ENCODE measurements at places on chromosomes 7 and 10.

DNA sequence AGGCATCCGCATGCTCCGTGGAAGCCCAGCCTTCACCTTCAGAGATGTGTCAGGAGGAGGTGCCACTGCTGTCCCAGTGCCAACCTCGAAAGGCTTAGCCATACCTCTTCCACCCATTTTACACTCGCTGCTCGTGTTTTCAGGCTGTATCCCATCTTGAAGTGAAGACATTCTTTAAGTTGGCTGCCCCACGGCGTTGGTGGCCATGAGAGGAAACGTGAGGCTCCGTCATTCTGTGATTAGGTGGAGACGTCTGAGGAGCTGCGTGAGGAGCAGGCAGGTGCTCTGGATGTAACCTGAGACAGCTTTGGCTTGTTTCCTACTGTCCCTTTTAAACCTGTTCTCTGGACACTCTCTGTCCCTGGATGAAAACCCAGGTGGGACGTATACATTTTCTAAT lies 159.9 kb upstream of the RNF32 start:
- no peak for DNase-seq

DNA sequence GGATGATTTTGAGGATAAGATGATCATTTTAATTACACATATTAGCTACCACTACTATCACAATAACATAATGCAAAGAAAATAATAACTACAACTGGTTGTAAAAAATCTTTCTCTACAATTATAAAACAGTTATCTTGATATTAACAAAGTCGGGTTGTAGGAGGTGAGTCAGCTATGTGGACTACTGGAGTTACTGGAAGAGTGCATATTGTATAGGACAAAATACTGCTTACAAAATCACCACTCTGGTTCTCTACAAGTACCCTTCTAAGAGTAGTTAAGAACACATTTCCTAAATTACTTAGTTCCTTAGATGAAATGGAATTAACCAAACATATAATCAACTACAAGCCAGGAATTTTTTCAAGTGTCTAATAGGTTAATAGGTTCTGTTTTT lies 74.1 kb downstream of the HYCC1 start:
- no peak for DNase-seq

GRCh38 chr10:130660266-130660665 lies 524.1 kb downstream of the GLRX3 start:
- no peak for DNase-seq

DNA sequence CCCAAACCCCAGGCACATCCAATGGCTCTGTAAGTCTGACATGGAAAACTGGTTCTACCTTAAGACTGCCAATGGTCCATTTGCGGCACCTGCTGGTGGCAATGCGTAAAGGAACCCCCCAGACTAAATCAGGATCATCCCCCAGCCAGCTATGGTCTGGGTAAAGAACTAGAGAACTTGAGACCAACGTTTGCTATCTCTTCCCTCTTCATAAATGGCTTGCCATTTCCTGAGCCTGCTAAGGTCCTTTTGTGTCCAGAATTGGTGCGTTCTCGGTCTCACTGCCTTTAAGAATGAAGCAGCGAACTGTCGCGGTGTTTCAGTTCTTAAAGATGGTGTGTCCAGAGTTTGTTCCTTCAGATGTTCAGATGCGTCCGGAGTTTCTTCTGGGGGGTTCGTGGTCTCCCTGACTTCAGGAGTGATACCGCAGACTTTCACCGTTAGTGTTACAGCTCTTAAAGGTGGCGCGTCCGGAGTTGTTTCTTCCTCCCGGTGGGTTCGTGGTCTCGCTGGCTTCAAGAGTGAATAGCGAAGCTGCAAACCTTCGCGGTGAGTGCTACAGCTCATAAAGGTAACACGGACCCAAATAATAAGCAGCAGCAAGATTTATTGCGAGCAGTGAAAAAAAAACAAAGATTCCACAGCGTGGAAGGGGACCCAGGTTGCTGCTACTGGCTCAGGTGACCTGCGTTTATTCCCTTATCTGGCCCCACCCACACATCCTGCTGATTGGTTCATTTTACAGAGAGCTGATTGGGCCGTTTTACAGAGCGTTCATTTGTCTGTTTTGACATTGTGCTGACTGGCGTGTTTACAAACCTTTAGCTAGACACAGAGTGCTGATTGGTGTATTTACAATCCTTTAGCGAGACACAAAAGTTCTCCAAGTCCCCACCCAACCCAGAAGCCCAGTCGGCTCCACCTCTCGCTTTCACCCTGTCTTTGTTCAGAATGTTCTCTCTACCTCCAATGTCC lies 95.4 kb downstream of the ELMO1 start:
- peak; percentile 81 for DNase-seq

GRCh38 chr10:50605269-50605950 lies 18.3 kb downstream of the SGMS1 start:
- no peak for DNase-seq

DNA sequence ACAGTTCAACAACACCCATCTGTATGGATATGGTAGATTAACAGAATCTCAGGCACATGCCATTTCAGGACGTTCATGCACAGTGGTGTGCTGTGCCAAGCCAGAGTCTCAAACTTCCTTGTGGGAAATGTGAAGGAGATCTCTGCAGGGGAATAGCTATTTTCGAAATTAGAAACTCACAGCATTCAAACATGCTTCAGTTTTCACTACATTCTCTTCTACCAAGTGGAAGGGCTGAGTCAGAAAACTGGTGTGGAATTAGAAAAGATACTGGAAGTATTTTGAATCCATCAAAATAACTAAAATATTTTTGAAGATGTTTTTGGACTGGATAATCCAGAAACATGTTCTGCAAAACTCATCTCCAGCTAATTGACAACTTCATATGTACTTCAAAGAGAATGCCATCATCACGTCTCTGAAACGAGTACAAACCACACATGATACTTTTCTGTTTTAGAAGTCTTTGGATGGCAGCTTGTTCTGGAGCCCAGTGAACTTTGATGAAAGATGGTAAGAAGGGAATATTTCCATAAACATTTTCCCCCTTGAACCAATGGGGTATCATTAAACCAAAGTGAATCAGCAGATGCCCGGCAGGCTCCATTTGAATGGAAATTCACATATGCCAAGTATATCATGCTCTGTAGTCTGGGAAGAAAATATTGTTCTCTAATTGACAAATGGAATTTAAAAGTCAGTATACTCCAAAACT lies 616.3 kb upstream of the IGFBP3 start:
- DNase-seq, result no peak

GRCh38 chr7:134676743-134677142 lies 30.1 kb downstream of the BPGM start:
- no peak for DNase-seq

DNA sequence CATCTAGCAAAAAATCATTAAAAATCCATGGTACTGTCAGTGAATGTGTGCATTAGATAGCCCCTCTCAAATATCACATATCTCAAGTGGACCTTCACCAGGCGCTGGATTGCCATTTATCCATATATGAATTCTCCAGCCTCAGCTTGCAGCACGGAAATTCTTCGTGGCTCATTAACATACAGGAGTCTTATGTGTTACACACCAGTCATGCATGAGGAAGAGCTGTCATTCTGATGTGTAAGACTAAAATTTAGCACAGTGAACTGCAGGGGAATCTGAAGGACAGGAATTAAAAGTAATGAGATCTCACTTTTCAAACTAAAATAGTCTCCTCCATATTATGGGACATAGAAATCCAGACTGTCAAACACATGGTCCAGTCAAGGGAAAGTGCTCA lies 542.4 kb upstream of the DPP6 start:
- DNase-seq, result no peak

DNA sequence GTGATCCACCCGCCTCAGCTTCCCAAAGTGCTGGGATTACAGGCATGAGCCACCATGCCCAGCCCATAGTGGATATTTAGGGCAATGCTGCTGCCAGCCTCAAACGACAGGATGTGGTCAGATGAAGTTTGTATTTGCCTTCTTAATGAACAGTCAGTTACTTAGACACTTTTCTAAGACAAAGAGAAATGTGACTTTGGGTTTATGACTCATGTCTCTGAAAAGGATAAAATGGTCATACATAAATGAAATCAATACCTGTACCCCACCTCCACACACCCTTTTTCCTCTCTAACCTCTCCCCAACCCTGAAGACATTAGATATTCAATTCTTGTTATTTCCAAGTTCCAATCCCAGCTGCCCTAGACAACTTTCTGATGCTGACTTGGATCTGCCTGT lies 109.3 kb upstream of the INSIG1 start:
- no peak for DNase-seq

DNA sequence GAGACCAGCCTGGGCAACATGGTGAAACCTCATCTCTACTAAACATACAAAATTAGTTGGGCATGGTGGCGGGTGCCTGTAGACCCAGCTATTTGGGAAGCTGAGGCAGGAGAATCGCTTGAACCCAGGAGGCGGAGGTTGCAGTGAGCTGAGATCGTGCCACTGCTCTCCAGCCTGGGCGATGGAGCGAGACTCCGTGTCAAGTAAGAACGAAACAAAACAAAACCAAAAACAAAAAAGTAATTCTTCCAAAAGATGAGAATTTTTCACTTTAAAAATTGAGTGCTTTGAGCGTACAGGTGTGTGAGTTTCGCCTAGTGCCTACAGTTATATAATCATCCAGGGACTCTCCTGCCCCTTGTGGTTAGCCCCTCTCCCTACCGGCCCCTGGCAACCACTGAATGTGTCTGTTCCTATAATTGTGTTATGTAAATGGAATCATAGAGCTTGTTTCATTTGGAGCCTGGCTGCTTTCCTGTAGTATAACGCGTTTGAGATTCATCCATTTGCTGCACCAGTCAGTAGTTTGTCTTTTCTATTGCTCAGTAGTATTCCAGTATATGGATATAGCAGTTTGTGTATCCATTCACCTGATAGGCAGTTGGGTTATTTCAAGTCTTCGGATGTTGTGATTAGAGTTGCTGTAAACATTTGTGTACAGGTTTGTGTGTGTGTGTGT lies 80.0 kb downstream of the RBM33 start:
- no peak for DNase-seq

DNA sequence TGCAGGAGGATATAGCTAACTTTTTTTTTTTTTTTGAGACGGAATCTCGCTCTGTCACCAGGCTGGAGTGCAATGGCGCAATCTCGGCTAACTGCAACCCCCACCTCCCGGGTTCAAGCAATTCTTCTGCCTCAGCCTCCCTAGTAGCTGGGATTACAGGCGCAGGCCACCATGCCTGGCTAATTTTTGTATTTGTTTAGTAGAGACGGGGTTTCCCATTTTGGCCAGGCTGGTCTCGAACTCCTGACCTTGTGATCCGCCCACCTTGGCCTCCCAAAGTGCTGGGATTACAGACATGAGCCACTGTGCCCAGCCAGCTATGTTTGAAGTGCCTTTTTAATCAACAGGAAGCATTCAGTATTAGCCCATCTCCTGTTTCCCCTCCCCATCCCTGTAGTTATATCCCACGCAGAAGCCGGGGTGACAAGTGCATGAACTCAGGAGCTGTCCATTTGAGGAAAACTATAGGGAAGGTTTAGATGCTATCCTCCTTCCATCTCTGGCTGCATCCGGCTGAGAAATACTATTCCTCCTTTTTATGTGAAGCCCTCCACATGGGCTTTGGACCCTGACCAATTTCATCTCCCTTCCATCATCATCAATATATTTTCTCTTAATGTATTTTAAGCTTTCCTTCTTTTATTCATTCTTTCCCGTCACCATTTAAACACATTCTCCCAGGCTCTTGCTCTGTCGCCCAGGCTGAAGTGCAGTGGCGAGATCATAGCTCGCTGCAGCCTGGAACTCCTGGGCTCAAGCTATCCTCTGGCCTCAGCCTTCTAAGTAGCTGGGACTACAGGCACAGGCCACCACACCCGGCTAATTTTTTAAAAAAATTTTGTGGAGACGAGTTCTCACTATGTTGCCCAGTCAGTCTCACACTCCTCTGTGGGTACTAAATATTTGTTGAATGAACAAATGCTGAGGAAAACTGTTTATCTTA lies 1.3 kb upstream of the POT1 start:
- peak; percentile 7 for DNase-seq

DNA sequence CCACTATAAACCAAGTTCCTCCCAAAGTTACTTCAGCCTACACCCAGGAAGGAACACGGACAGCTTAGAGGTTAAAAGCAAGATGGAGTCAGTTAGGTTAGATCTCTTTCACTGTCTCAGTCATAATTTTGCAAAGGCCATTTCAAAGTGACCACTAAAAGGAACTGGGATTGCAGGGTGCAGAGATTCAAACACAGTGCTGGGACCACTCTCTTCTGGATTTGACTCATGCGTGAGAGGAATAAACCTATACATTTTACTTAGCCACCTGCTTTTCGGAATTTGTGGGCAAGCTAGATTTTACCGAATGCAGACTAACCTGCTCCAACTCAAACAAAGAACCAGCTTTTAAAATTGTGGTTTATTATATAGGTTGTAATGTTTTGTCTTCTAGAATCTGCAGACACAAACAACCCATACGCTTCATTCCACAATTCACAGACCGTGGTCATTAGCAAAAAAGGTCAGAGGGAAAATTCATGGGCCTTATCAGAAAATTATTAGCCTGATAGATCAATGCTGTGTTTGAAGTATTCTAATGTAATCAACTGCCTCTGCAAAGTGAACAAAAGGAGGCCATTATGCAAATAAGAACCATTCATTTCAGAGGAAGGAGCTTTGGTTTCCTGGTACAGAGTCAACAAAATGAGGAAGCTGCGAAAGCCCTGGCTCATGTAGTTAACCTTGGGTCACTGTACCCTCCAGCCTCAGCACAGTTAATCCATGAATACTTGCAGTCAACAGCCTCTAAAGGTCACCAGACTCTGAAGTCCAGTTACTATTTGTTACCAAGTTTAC lies 342.7 kb upstream of the KLF6 start:
- no peak for DNase-seq

GRCh38 chr7:112721366-112721765 lies 68.8 kb downstream of the TMEM168 start:
- DNase-seq, result no peak

GRCh38 chr7:69738396-69738951 lies 140.2 kb downstream of the AUTS2 start:
- DNase-seq, result no peak

GRCh38 chr7:877312-878232 lies 1.2 kb downstream of the GET4 start:
- no peak for DNase-seq

DNA sequence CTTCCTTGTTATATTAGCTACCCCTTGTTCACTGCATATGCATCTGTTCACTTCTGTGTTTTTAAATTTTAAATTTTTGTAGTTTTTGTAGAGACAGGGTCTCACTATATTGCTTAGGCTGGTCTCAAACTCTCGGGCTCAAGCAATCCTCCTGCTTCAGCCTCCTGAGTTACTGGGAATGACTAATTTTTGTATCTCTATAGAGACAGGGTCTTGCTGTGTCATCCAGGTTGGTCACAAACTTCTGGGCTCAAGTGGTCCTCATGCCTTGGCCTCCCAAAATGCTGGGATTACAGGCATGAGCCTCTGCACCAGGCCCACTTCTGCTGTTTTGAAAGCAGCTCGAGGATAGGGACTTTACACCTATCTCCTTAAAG lies 64.6 kb downstream of the PRTFDC1 start:
- DNase-seq, result no peak

- DNase-seq, result no peak
Observed at GRCh38 chr10:100519311-100520051, at the start of gene SEC31B. Gene SEC31B, minus strand, starts transcription at chr10:100519861. Its CDS starts 2,909 bp downstream, at chr10:100516952.

- DNase-seq, result no peak
Observed at GRCh38 chr7:89926701-89927100, 227.6 kb upstream of the STEAP1 start.

All from stimulated activated CD4-positive, alpha-beta T cell treated with anti-CD3 and anti-CD28 coated beads, Interleukin-4, amount 100 ng/mL, for 24 hours (primary cell).